ENCODE measurements at places on chromosomes 5 and 9. TPM values are rescaled to one million over a fixed set of nuclear protein-coding genes. Genes with fewer than 3 reads are reported as not detected.

The TRIM36 gene
- total RNA-seq = 4.6 TPM

DNA sequence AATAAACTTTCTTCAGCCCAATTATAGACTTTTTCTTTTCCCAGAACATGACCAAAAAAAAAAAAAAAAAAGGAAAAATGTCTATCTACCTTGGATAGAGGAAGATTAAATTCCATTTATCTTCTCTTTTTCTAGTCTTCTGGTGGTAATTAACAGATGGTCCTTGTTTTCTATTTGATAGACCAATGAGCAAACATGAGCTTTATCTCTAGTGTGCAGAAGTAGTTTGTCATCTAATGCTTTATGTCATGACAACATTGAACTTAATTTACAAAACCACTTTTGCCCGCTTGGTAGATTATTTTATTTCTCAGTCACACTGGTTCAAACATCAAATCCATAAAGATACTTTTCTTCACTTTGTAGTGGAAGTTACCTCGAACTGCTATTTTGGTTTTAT lies 69.5 kb upstream of the ELL2 start:
- no peak for DNase-seq
- H3K27me3 ChIP-seq = no peaks in the 10 kb centered on the region
- no peak overlapping the region for H3K27ac ChIP-seq
- H3K4me3 ChIP-seq = no peak overlapping the region
- H3K4me1 ChIP-seq = peaks cover 14% of the 10 kb centered on the region

The FRRS1L gene
- total RNA-seq = 5.3 TPM

The ZNF883 gene
- 4.5 TPM for total RNA-seq

The CACNA1B gene
- 0.31 TPM for total RNA-seq

GRCh38 chr5:128667152-128667551 lies 129.1 kb upstream of the FBN2 start:
- H3K27ac ChIP-seq = no peak overlapping the region
- no peaks in the 10 kb centered on the region for H3K27me3 ChIP-seq

- no peak overlapping the region for H3K27ac ChIP-seq
- no peaks in the 10 kb centered on the region for H3K27me3 ChIP-seq
- H3K4me1 ChIP-seq = no peaks in the 10 kb centered on the region
- H3K4me3 ChIP-seq = no peak overlapping the region
- no peak for DNase-seq
- peaks cover 9% of the 10 kb centered on the region for H3K36me3 ChIP-seq
These were observed 363.8 kb downstream of the ARL15 start for GRCh38 chr5:53946405-53947100.

The XRCC4 gene
- 5.5 TPM for total RNA-seq

DNA sequence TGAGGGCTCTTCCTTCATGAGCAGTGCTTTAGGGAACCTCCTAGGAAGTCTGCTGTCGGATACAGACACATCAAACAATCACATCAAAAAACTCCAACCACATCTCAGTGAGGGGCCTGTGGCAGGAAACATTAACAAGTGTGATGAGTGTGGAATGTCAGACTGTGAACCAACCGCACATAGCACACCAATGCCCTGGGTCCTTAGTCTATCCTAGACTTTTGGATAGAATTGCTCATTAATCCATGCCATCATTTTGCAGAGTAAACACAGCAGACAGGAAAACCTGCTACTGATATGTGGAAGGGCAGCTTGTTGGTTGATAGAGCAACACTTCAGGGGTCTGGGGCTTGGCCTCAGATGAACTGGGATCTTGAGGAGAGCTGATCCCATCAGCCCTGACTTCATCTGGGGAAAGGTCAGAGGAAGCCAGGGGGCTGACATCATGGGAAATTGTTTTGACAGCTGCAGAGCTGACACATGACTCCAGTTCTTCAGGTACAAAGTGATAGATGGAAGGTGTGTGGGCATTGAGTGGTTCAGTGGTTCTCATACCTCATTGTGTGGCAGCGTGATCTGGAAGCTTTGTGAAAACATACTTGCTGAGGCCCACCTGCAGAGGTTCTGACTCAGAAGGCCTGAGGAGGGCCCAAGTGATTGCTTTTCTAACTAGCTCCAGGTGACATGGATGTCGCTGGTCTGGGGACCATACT lies 193.3 kb downstream of the DIRAS2 start:
- no peaks in the 10 kb centered on the region for H3K27me3 ChIP-seq
- no peak overlapping the region for H3K4me3 ChIP-seq
- H3K4me1 ChIP-seq = peaks cover 10% of the 10 kb centered on the region
- H3K27ac ChIP-seq = no peak overlapping the region

DNA sequence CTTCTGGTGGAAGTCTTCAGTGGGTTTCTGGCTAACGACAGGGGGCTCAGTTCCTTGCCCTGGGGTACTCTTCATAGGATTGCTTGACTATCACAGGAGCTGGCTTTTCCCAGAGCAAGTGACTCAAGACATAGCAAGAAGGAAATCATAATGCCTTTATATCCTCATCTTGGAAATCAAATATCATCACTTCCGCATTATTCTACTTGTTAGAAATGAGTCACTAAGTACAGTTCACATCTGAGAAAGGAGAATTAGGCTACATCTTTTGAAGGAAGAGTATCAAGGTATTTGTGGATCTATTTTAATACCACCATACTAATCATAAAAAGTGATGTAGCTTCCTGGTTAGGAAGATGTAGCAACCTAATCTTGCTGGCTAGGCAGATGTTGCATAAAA lies 148.2 kb upstream of the RAI14 start:
- H3K4me3 ChIP-seq = no peak overlapping the region
- peaks cover 69% of the 10 kb centered on the region for H3K4me1 ChIP-seq
- no peak overlapping the region for H3K27ac ChIP-seq

The PLCXD3 gene
- total RNA-seq = not detected

GRCh38 chr9:83070261-83070660 lies 7.3 kb upstream of the RASEF start:
- DNase-seq = no peak
- no peaks in the 10 kb centered on the region for H3K36me3 ChIP-seq
- H3K4me1 ChIP-seq = peaks cover 8% of the 10 kb centered on the region
- no peaks in the 10 kb centered on the region for H3K27me3 ChIP-seq
- no peak overlapping the region for H3K27ac ChIP-seq
- H3K4me3 ChIP-seq = no peak overlapping the region

DNA sequence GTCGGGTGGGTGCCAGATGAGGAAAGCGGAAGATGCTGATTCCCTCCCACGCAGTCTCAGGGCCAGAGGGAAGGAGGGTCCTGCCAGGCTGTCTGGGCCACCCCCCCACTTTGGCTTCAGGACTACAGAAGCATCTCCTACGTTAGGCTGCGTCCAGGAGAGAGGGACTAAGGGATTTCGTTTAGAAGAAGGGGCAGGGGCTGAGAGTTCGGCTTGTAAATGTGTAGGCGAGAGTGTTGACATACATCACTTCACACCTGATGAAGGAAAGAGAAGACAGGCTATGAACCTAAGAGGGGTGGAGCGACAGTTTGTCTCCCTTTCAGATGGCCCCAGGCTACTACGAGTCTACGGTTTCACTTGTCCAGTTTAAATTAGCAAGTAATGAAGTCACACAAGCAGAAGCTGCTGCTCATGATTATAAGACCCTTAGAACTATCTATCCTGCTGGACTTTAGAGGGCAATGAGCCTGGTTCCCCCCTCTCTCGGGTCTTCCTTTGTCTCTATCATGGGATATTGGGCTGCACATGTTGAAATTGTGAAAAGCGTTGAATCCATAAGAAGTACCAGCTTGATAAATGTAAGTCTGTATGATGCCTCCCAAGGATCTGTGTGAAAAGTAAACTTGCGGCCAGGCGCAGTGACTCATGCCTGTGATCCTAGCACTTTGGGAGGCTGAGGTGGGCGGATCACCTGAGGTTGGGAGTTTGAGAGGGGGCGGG lies 193.0 kb downstream of the AOPEP start:
- no peaks in the 10 kb centered on the region for H3K27me3 ChIP-seq
- H3K4me3 ChIP-seq = no peak overlapping the region
- DNase-seq = no peak
- H3K27ac ChIP-seq = peak overlapping the region; percentile 98
- H3K4me1 ChIP-seq = peaks cover 90% of the 10 kb centered on the region

- H3K4me3 ChIP-seq = no peak overlapping the region
- H3K36me3 ChIP-seq = peaks cover 5% of the 10 kb centered on the region
- peaks cover 11% of the 10 kb centered on the region for H3K4me1 ChIP-seq
- no peak overlapping the region for H3K27ac ChIP-seq
These were observed 22.1 kb downstream of the ANXA1 start for GRCh38 chr9:73173557-73174329.

- H3K27me3 ChIP-seq = no peaks in the 10 kb centered on the region
- H3K36me3 ChIP-seq = no peaks in the 10 kb centered on the region
- H3K4me1 ChIP-seq = no peaks in the 10 kb centered on the region
These were observed 140.8 kb downstream of the RXRA start for GRCh38 chr9:134466869-134467616.

The CATSPER3 gene
- total RNA-seq = 0.39 TPM

DNA sequence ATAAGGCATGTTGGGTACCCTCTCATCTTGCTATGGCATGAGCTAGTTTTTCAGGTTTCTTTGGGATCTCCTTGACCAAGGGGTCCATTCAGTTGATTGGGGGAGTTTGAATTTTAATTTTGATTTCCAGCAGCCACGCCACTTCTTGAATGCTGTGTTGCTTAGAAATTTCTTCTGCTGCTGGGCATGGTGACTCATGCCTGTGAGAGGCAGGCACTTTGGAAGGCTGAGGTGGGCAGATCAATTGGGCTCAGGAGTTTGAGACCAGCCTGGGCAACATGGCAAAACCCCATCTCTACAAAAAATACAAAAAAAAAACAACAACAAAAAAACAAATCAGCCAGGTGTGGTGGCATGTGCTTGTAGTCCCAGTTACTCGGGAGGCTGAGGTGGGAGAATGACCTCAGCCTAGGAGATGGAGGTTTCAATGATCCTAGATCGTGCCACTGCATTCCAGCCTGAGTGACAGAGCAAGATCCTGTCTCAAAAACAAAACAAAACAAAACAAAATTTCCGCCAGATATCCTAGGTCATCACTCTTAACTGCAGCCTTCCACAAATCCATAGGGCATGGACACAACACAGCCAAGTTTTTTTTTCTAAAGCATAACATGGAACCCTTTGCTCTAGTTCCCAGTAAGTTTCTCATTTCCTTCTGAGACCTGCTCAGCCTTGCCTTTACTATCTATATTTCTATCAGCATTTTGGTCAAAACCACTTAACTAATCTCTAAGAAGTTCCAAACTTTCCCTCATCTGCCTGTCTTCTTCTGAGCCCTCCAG lies 17.7 kb downstream of the TMC1 start:
- peaks cover 41% of the 10 kb centered on the region for H3K4me1 ChIP-seq
- H3K27ac ChIP-seq = peak overlapping the region; percentile 28
- H3K27me3 ChIP-seq = no peaks in the 10 kb centered on the region
- no peak for DNase-seq

The TOR1A gene
- total RNA-seq = 45.3 TPM

DNA sequence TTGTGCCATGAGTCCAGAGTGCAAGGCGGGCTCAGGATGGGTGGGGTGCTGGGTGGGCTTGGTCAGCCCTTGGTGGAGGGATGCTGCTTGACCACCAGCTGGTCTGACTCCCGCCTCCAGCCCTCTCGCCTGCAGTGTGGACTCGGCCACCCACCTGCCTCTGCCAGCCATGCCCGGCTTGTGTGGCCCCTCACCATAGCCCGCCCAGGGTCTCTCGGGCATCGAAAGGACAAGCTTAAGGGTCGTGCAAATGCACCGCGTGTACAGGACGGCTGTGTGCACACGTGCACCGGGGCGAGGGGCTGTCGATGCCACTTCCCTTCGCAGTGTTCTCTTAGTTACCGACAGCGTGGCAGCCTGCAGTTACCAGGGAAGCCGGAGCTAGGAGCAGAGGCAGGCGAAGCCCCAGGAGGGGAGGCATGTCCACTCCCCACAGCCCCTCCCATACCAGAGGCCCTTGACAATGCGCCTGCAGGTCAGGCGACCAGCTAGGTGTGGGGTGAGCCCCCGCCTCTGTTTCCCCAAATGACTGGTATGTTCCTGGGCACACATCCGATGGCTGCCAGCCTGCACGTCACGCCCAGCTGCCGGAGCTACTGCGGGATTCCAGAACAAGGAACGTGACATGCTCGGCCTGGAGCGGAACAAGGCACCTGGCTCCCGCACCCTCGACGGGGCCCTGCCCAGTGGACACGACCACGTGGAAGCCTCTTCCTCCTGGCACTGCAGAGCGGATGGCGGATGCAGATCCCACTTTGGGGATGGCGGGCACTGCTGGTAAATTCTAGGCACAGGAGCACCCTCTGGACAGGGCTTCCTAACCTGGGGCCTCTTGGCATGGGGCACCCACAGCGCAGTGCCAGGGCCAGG lies 7.8 kb downstream of the LCN9 start:
- no peak for DNase-seq
- no peaks in the 10 kb centered on the region for H3K36me3 ChIP-seq
- H3K4me1 ChIP-seq = no peaks in the 10 kb centered on the region
- no peak overlapping the region for H3K27ac ChIP-seq
- peaks cover 26% of the 10 kb centered on the region for H3K27me3 ChIP-seq

The LCN2 gene
- not detected for total RNA-seq

The PCDHA4 gene
- 7.1 TPM for total RNA-seq

- H3K4me3 ChIP-seq = no peak overlapping the region
- no peaks in the 10 kb centered on the region for H3K36me3 ChIP-seq
- no peak overlapping the region for H3K27ac ChIP-seq
- DNase-seq = no peak
These were observed 329.0 kb downstream of the ICE1 start for GRCh38 chr5:5751498-5751897.

GRCh38 chr5:68383888-68384310 lies 168.3 kb downstream of the PIK3R1 start:
- H3K27me3 ChIP-seq = no peaks in the 10 kb centered on the region
- H3K4me3 ChIP-seq = no peak overlapping the region
- H3K4me1 ChIP-seq = peaks cover 17% of the 10 kb centered on the region
- H3K36me3 ChIP-seq = no peaks in the 10 kb centered on the region

GRCh38 chr5:33756491-33756890 lies 135.3 kb downstream of the ADAMTS12 start:
- H3K27ac ChIP-seq = no peak overlapping the region
- no peak for DNase-seq
- H3K4me3 ChIP-seq = no peak overlapping the region
- H3K36me3 ChIP-seq = no peaks in the 10 kb centered on the region
- H3K4me1 ChIP-seq = peaks cover 13% of the 10 kb centered on the region

The INSYN2B gene
- total RNA-seq = 0.12 TPM

- no peak overlapping the region for H3K27ac ChIP-seq
- H3K4me3 ChIP-seq = no peak overlapping the region
- H3K27me3 ChIP-seq = no peaks in the 10 kb centered on the region
- peaks cover 20% of the 10 kb centered on the region for H3K4me1 ChIP-seq
- peaks cover 4% of the 10 kb centered on the region for H3K36me3 ChIP-seq
These were observed 4.9 kb downstream of the TSPAN17 start for GRCh38 chr5:176652136-176652535.

DNA sequence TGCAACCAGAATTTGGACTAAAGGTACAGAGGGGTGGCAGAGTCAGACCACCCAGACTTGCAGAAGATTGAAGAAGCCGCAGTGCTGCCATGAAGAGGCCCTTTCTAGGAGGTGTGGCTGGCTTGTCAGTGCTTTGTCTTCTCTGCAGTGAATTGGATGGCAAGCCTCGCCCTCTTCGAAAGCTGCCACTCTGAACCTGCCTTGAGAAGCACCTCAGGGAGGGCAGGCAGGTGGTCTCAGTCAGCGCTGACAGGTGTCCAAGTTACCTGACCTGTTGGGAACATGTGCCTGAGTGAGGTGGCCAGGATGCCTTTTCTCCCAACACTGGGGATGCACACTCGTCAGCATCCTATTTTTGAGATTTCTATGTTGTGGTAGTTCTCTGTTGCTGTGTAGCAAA lies 6.2 kb downstream of the TENT4A start:
- no peaks in the 10 kb centered on the region for H3K27me3 ChIP-seq
- H3K36me3 ChIP-seq = peaks cover 3% of the 10 kb centered on the region
- peaks cover 91% of the 10 kb centered on the region for H3K4me1 ChIP-seq
- no peak overlapping the region for H3K27ac ChIP-seq
- no peak overlapping the region for H3K4me3 ChIP-seq

GRCh38 chr9:115673599-115673998 lies 480.0 kb upstream of the PAPPA start:
- H3K27ac ChIP-seq = peak overlapping the region; percentile 100
- H3K4me1 ChIP-seq = peaks cover 60% of the 10 kb centered on the region
- H3K36me3 ChIP-seq = peaks cover 6% of the 10 kb centered on the region
- no peaks in the 10 kb centered on the region for H3K27me3 ChIP-seq
- no peak for DNase-seq

The PRSS3 gene
- not detected for total RNA-seq
